ENCODE measurements at places on chromosomes 4 and X.

GRCh38 chrX:152637649-152638442 is at the start of gene GABRQ:
Gene GABRQ (plus strand): TSS chrX:152637895. CDS start chrX:152638203, 308 bp downstream.
- peak; percentile 8 for DNase-seq

GRCh38 chr4:38289553-38289952 is 329.4 kb downstream of the PTTG2 start:
- no peak for DNase-seq

DNA sequence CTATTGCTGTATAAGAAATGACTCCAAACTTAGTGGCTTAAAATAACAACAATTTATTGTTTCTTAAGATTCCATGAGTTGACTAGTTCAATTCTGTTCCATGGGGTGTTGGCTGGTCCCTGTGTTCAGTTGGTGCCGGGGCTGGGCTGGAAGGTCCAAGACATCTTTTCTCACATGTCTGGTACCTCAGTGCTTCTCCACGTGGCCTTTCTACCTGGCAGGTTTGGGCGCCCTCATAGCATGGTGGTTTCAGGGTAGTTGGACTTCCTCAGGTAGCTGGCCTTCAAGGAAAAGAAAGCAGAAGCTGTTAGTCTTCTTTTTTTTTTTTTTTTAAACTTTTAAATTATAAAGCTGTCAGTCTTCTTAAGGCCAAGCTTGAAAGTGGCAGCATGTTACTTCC is 104.6 kb upstream of the LIMCH1 start:
- DNase-seq = no peak

GRCh38 chrX:134570899-134571298 is 87.4 kb downstream of the PLAC1 start:
- no peak for DNase-seq

GRCh38 chr4:163419074-163419473 is 54.5 kb downstream of the TKTL2 start:
- no peak for DNase-seq

GRCh38 chr4:16588149-16588548 is 310.3 kb downstream of the LDB2 start:
- DNase-seq = no peak

DNA sequence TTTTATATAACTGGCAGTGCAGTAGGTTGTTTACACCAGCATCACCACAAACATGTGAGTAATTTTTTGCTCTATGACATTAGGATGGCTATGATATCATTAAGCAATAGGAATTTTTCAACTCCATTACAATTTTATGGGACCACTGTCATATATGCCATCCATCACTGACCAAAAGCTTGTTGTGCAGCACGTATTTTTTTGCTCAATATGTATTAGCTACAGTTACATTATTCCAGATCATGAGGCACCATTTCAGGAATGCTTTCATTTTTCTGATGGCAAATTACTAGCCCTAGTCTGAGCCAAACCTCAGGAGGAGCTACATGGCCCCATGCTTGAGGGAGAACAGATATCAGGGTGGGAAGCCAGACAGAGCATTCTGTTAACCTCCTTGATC is 56.8 kb upstream of the DCLK2 start:
- no peak for DNase-seq

DNA sequence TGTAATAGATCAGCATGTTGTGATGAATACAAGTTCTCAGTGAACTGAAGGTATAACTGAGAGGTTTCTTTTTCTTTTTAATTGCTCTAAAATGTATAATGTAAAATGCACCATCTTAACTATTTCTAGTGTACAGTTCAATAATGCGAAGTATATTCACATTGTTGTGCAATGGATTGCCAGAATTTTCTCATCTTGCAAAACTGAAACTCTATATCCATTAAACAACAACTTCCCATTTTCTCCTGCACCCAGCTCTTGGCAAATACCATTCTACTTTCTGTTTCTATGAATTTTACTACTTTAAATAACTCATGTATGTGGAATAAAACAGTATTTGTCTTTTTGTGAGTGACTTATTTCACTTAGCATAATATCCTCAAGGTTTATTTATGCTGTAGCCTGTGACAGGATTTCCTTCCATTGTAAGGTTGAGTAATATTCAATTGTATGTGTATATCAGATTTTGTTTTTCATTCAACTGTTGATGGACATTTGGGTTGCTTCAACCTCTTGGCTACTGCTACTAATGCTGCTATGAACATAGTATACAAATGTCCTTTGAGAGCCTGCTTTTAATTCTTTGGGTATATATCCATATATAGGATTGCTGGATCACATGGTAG is 53.5 kb upstream of the NPFFR2 start:
- DNase-seq = no peak

- DNase-seq = no peak
These were observed 405.0 kb upstream of the MAGEB18 start for GRCh38 chrX:25733148-25733547.

DNA sequence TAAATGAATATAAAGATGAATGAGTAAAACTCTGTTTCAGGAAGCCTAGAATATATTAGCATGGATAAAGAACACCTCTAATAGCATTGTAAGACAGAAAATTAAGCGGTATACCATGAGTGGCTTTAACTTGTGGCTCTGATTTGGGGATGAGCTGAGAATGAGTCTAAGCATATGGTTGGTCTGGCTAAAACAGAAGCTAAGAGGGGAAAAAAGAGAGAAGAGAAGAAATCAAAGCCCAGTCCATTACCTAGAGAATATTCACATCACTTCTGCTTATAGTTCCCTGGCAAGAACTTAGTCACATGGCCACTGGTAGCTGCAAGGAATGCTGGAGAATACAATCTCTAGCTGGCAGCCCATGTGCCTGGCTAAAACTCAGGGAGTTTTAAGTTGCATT is 414.5 kb downstream of the PRDM5 start:
- DNase-seq = no peak

- peak; percentile 18 for DNase-seq
These were observed 67.0 kb downstream of the SLC7A11 start for GRCh38 chr4:138174981-138175794.

DNA sequence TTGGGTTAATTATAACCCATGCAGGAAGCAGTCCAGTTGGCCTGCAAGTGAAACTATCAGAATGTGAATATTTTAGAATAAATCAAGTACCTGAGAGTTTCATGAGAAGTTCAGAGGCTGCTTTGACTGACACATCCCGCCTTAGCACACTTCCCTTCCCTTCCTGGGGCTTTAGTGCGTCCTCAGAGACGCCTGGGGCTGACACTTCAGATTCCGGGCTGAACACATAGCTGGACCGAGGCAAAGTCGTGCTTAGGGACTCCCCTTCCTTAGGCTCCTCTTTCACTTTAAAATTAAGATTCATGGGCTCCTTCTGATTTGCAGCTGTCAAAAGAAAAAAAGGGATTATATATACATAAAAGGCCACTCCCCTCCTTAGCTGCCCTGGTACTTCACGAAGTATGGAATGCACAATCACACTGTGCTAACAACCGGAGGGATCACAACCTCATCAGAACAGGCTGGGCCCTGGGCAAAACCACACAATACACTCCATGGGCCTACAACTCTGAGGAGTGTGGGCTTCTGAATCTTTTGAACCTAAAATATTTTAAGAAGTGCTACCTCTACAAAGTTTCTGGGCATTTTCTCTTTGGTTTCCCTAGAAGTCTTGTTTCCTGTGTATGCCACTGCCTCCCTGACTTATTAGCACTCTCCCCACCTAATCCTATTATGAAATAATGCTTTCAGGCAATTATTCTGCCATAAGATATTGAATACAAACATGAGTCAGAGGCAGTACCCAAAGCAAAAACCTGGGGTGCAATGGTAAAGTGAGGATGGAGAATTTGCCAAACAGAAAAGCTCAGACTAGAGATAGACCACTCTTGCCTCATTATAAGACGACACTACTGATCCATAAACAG is 68.2 kb downstream of the ZNF827 start:
- DNase-seq = no peak

- DNase-seq = no peak
These were observed 28.6 kb downstream of the DCLK2 start for GRCh38 chr4:150106886-150107285.

DNA sequence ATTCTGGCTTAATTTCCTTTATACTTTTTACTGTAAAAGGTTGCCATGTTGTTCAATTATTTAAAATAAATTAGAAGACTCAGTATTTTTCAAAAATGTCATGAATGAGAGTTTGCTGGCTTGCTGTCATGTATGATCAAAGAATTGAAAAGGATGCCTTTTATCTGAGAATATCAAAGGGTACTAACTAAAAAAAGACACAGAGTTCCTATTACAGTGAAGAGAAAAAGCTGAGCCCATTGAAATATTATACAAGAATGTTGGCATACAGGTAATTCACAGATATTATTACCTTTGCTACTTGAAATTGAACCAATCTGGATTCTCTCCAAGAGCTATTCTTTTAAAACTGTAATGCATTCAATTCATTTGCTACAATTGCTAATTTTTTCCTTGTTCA is 200.0 kb downstream of the PPP3CA start:
- DNase-seq = no peak

GRCh38 chr4:184504385-184504784 is 30.0 kb upstream of the IRF2 start:
- no peak for DNase-seq

DNA sequence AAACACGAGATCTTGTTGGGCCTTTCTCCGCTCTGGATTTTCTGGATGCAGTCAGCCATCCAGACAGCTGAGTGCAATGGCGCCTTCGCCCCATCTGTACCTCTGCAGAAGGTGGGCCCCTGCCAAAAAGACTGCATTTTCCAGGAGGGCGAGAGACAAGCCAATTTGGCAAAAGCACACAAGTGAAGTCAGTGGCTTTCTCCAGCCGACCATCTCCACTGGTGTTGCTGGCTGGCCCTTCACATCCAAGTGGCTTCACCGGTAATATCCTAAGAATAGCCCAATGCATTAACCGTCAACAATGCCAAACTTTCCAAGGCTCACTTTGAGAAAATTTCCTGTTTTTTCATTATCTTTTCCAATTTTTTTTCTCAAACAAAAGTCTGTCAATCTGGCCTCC is 96.2 kb upstream of the MXRA5 start:
- DNase-seq = no peak

DNA sequence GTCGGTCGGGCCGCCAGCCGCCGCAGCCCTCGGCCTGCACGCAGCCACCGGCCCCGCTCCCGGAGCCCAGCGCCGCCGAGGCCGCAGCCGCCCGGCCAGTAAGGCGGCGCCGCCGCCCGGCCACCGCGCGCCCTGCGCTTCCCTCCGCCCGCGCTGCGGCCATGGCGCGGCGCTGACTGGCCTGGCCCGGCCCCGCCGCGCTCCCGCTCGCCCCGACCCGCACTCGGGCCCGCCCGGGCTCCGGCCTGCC is 213 bp downstream of the NFKB1 start:
- no peak for DNase-seq

DNA sequence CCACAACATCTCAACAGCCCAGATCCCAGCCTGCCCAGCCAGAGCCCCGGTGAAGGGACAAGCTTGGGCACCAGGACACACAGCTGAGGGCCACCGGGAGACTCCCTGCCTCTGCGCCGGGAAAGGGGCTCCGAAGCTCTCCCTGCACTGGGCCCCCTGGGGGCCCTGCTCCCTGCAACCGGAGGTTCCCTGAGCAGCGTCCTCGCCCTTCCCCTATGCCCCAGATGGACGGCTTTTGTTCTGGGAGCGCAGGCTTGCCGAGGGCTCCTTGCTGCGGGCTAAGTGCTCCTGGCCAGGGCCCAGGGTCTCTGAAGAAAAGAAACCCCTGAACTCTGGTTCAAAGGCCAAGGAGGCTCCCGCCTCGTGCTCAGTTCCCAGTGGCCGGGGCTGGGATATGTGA is 899 bp upstream of the ZFP92 start:
- no peak for DNase-seq

- DNase-seq = no peak
These were observed 6.4 kb downstream of the MAB21L2 start for GRCh38 chr4:150588316-150588715.

DNA sequence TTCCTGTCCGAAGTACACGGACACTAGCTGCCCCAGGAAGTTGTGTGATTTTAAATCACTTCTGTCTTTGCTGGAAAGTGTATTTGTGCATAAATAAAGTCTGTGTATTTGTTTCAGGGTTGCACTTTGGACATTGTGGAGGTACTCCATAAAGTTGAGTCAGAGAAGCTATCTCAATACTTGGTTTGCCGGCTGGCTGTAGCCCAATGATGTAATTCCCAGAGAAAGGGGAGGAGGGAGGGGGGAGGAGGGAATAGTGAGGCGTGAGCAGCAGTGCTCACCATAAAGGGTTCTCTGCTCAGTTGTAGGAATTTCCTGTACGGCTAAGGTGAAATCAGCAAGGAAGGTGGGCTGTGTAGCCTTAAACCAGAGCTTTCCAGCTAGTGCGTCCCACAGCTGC is 7.5 kb downstream of the APEX2 start:
- DNase-seq = peak; percentile 65

- no peak for DNase-seq
These were observed 86.5 kb upstream of the RPL34 start for GRCh38 chr4:108533876-108534275.

DNA sequence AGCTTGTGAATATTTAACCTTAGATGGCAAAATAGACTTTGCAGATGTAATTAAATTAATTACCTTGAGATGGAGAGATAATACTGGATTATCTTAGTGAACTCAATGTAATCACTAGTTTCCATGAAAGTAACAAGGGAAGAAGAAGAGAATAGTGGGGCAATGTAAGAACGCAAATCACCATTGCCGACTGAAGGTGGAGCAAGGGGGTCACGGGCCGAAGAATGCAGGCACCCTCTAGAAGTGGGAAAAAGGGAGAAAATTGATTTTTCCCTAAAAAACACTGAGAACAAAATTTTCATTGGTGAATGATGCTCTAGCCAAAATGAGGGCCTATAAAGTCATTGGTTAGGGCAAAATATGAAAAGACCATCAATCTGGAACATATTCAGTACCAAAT is 375.6 kb upstream of the EPHA5 start:
- no peak for DNase-seq

Measured in fibroblast of mammary gland (primary cell).